ENCODE measurements at places on chromosomes 7 and 10. TPM values are rescaled to one million over a fixed set of nuclear protein-coding genes. Genes with fewer than 3 reads are reported as not detected.

GRCh38 chr7:41875513-41875912 is 172.6 kb upstream of the INHBA start:
- no peak for DNase-seq
- H3K27ac ChIP-seq = no peak overlapping the region
- H3K4me1 ChIP-seq = no peaks in the 10 kb centered on the region
- H3K4me3 ChIP-seq = no peak overlapping the region
- H3K36me3 ChIP-seq = no peaks in the 10 kb centered on the region

The AEBP1 gene
- polyA plus RNA-seq = 21.4 TPM

The GPR146 gene
- polyA plus RNA-seq = 5.4 TPM

GRCh38 chr10:62456611-62457101 is 82.5 kb downstream of the ZNF365 start:
- no peaks in the 10 kb centered on the region for H3K4me1 ChIP-seq
- no peak overlapping the region for H3K4me3 ChIP-seq
- H3K36me3 ChIP-seq = no peaks in the 10 kb centered on the region
- DNase-seq = no peak
- no peaks in the 10 kb centered on the region for H3K27me3 ChIP-seq

The EBLN1 gene
- not detected for polyA plus RNA-seq
